ENCODE measurements at places on chromosomes 6 and 20.

DNA sequence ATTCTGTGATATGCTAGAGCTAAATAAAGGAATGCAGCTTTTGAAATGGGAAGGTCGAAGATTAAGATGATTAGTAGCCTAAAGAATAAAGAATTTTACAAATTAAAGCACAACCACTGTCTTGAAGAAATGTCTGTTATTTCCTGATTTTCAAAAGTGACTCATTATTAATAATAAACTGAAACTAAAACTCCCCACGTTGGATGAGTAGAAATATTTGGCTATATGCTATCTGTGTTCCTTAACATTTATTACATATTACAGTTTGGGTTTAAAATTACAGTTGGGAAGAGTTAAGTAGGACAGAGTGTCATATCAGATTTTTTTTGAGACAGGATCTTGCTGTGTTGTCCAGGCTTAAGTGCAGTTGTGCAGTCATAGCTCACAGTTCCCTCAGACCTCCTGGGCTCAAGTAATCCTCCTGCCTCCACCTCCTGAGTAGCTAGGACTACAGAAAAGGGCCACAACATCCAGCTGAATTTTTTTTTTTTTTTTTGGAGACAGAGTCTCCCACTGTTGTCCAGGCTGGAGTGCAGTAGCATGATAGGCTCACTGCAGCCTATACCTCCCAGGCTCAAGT, 47.1 kb downstream of the AKIRIN2 start:
- no peak for DNase-seq

DNA sequence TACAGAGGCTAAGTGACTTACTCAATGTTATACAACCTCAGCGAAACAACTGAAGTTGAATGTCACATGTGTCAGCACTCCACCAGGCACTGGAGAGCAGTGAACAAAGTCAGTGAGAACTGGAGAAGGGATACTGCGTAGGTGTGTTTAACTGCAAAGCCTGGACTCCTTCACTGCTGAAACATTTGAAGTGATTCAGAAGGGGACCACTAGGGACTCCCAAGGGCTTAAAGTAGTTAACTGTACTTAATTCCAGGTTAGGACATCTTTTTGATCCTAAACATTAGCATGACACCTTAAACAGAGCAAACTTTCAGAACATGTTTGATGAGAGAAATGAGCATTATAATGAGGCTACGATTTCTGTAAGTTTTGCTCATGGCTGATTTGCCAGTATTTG, 45.0 kb upstream of the ZBTB24 start:
- no peak for DNase-seq

DNA sequence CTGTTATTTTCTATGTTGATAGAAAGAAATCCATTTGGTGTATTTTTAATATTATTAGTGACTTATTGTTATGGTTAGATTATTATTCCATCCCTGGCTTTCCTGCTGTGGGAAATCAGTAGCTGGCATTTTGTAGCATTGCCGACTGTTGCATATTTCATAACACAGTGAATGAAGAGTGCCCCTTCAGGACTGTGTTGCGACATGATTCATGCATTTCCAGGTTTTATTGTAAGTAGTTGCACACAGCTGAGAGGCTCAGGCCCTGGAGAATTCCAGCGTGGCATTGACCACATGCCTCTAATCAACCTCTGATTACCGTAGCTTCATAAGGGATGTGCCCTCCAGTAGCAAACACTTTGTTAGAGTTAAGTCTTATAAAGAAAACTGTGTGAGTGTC, 263.9 kb downstream of the FARS2 start:
- DNase-seq = no peak

GRCh38 chr6:1730882-1731281, 121.2 kb downstream of the FOXC1 start:
- no peak for DNase-seq

DNA sequence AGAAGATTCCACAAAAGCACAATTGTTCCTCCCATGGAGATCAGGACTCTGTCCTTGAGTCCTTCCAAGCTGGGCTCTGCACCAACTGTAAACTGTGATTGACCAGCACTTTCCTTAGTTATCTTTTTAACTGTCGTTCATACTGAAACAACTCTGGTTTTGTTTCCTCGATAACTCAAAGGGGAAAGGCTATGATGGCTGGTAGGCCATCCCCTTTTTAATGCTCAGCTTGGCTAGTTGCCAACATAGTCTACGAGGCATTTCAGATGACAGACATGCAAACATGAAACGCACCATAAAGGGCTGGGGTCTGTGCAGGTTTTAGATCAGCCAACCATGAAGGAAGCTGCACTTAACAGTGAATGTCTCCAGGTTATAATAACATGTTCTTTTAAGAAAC, 497.1 kb upstream of the ARID1B start:
- DNase-seq = no peak

GRCh38 chr6:151805286-151805840, 2.1 kb upstream of the ESR1 start:
- DNase-seq = no peak

DNA sequence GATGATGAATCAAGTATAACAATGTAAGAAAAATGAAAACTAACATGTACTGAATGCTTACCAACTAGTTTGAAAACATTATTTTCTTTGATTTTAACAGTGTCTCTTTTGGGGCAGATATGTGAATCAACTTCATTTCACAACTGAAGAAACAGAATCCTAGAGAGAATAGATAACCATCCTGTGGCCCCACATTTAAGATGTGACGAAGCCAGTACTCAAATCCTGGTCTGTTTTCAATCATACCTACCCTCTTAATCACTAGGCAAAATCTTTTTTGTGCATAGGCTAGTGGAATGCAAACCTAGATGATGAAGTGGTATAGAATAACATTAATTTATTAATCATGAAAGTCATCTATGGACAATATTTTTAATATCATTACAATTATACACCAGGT, 371.6 kb upstream of the EPHA7 start:
- no peak for DNase-seq

DNA sequence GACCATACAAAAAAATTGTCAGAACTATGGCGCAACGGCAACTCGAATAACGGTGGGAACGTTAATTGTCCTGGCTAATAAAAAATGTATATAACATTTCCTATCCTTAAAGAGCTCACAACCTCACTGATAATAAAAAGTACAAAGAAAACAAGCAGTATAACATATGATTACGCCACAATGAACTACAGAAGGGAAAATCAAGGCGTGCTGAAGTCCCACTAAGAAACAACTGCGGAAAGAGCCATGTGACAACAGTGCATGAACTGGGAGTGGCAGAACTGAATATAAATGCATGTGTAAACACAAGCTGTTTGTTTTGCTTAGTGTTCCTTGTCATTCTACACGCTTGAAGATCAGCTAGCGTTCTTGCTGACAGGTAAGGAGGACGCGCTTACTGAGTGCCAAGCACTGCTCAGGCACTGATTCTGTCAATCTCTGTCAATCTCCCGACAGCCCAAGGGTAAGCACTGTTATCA, 466 bp upstream of the PSMB1 start:
- DNase-seq = no peak

- peak; percentile 31 for DNase-seq
These were observed 40.4 kb downstream of the TTI1 start for GRCh38 chr20:37992802-37993409.

GRCh38 chr6:118080547-118080946, 173.5 kb downstream of the SLC35F1 start:
- DNase-seq = no peak

DNA sequence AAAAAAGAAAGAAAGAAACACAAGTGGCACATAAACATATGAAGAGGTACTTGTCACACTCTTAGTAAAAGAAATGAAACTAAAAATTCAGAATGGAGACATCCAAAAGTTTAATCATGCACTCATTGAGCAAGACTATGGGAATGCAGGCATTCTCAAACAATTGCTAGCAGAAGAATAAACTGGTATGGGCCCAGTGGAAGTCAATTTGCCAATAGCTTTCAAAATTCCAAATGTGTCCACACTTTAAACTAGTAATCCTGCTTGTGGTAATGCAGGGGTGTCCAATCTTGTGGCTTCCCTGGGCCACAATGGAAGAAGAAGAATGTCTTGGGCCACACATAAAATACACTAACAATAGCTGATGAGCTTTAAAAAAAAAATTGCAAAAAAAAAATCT, 97.4 kb downstream of the EPB41L2 start:
- DNase-seq = no peak

GRCh38 chr6:151065027-151065815, 174.5 kb upstream of the AKAP12 start:
- DNase-seq = no peak

DNA sequence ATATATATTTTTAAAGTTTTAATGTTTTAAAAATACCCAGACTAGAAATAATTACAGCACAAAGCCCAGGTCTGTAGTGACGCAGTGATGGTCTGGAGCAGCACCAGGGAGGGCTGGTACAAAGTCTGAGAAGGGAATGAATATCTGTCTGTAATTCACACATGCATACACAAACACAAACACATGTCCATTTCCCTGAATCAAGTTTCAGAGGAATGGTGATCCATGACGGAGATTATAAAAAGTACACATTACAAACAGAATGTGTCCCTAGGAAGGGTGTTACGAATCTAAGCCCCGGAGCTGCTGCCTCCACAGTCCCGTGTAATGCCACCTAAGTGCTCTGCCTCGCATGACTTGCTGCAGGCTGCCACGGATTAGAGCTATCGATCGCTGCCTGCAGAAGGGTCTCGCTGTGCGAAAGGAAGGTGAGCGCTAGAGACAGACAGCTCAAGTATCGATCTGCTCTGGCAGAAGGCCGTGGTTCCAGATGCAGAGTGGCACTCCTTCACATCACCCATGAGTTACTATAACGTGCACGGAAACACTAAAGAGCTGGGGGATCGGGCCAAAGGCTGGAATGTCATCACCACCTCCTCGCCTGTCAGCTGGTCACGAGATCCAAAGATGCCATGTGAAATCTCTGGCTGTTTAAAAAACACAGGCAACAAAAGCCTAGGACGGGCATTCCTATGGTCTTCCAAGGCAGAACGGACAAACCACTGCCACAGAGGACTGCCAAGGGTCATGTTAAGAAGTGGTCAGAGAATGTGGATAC, 87.1 kb downstream of the INSM1 start:
- no peak for DNase-seq

DNA sequence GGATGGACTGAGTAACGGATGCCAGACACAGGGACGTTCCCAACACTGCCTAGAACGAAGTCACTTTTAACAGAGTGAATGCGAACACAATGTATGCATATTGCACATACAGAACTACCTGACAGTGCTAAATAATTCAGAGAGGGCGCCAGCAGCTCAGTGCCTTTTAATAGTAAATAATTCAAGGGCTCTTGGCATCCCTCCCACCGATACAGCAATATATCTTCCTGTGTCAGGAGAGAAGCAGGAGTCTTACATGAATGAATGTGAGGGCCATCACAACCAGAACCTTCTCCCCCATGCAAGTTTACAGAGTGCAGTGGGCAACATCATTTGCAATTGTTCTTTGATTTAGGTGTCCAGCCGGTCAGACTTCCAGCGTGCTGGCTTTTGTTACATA, 88.4 kb upstream of the KCNG1 start:
- DNase-seq = no peak

DNA sequence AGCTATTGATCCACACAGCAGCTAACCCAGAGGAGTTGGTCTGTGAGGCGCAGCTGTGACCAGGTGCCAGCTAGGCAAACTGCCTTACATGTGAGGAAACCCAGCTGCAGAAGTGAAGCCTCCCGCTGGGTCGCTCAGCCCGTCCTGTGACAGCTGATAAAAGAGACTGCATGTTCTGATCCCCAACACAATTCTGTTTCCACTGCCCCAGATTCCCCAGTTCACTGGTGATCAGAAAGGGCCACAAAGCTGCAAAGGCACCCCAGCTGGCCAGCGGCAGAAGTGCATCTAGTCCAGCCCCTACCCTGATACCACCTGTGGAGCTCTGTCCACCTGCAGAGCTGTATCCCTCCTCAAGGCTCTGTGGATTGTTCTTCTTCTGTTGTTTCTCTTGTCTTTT, 64.5 kb downstream of the CTNNBL1 start:
- DNase-seq = no peak

- peak; percentile 13 for DNase-seq
These were observed 404.5 kb downstream of the SYNE1 start for GRCh38 chr6:152232501-152233151.

DNA sequence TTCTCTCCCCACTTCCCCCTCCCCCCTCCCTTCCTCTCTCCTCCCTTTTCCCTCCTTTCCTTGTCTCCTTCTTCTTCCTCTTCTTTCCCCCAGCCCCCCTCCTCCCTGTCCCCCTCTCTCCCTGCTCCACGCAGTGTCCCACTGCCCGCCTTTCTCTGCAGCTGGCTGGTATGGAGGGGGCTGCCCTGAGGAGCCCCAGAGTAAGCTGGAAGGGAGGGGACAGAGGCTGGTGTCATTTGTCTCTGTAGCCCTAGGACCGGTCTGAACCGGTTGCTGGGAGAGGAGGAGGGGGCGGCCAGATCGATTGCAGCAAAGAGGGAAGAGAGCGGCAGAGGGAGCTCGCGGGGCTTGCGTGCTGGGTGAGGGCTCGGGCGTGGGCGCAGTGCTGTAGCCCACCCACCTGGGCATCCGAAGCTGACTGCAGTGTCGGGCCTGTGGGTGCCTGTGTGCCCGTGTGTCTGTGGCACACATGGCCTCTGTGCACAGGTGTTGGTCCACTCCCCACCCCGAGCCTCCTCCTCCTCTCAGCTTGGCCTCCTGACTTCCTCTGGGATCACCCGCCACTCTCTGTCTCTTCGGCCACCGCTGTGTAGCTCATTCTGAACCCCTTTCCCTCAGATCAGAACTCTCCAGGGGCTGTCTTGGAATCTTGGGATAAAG, 50.6 kb downstream of the SRC start:
- DNase-seq = no peak

GRCh38 chr20:18754030-18754652, 59.4 kb upstream of the SCP2D1 start:
- no peak for DNase-seq

GRCh38 chr6:21371061-21371460, 222.5 kb upstream of the SOX4 start:
- no peak for DNase-seq

DNA sequence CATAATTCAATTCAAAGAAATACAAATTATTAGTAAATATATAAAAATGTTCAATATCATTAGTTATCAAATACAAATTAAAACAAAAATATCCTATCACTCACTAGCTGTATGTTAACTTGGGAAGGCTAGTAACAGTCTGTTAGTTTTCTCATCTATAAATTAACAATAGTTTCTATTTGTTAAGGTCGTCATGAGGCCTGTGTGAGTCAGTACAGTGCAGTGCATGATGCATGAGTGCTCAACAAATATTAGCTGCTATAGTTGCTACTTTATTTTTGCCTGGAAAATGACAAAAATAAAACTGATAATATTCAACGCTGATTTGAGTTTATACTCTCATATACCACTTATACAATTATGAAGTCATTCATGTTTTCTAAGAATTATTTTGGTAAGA, 401.6 kb upstream of the RUNX2 start:
- DNase-seq = no peak
